ENCODE measurements at places on chromosomes 3 and 15.

DNA sequence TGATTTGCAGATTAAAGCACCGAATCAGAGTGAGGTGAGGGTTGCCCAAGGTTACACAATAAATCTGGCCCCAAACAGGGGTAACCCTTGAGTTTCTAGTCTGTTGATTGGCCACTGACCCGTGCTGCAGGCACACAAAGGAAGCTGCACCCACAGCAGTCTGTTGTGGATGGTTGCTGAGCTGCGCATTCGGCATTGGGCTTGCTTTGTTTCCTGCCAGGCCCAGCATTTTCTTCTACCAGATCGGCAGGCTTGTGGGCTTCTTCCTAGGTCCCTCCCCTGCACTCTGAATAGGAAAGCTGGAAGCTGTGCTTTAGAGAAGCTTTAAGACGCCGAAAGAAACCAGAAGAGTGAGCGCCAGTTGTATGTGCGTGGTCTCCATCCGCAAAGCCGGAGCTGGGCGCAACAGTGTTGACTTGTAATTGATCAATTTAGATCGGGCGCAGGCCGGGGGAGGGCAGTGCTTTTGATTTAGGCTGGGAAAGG is 12.1 kb downstream of the B3GNT5 start:
- peak; percentile 81 for DNase-seq

- no peak for DNase-seq
These were observed 4.1 kb downstream of the PBRM1 start for GRCh38 chr3:52681596-52681995.

GRCh38 chr3:62032738-62033137 is 340.6 kb downstream of the FEZF2 start:
- no peak for DNase-seq

DNA sequence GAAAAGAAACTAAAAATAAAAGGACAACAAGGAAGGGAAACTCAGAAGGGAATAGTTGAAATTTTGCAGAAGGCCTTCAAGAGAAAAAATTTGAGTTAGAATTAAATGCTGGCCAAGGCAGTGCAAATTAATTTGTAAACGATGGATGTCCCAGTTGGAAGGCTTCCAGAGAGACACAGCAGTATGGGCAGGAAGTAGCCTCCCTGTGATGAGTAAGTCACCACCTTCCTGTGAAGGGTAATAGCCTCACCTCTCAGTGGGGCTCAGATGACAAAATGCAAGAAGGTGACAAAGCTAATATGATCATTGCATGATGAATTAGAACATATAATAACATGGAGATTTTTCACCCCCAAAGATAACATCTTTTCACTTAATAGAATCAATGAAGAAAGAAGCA is 27.3 kb upstream of the TMCO5A start:
- no peak for DNase-seq

GRCh38 chr3:150265305-150265704 is 142.8 kb upstream of the TSC22D2 start:
- DNase-seq = peak; percentile 17

DNA sequence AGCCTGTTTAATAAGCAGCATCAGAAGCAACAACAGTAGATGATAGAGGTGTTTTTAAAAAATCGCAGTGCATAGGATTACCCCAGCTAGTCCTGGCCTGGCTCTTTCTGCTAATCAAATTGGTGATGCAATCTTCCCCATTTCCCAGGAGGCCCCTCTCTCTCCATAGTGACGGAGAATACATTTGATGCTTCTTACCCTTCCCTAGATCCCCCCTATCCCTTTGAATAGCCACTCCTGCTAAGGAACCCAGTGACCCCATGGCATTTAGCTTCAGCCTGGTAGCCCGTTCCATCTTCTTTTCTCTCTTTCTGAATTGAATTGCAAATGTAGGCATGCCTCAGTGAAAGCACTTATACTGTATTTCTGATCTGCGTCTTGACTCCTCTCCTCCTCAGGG is 223.6 kb upstream of the GAP43 start:
- DNase-seq = no peak

DNA sequence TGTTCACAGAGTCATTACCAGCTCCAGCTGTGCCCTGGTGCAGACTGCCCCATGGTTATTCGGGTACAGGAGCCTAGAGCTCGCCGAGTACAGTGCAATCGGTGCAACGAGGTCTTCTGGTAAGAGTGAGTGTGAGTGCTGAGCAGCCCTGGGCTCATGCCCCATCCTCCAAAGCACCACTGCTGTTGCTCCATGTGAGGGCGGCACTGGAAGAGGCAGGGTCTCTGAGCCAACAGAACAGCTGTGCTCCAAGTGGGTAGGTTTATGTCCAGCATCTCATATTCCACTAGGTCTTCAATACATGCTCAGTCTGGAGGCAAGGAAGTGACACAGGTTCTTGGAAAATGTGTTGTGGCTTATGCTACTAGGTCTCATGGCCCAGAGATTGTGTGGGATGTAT is 19.5 kb upstream of the P4HTM start:
- DNase-seq = no peak

DNA sequence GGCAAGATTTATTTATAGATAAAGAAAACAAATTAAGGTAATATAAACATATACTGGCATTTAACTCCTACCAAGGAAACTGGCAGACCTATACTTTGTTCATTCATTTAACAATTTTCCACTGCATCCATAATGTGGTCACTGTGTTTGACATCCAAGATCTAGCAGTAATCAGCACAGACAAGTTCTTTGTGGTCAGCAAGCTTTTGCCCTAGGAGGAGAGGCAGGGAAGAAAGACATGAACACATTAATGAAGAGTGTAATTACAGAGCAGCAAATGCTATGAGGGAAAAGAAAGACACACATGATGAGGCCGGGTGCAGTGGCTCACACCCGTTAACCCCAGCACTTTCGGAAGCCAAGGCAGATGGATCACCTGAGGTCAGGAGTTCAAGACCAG is 34.4 kb downstream of the SUCLG2 start:
- no peak for DNase-seq

DNA sequence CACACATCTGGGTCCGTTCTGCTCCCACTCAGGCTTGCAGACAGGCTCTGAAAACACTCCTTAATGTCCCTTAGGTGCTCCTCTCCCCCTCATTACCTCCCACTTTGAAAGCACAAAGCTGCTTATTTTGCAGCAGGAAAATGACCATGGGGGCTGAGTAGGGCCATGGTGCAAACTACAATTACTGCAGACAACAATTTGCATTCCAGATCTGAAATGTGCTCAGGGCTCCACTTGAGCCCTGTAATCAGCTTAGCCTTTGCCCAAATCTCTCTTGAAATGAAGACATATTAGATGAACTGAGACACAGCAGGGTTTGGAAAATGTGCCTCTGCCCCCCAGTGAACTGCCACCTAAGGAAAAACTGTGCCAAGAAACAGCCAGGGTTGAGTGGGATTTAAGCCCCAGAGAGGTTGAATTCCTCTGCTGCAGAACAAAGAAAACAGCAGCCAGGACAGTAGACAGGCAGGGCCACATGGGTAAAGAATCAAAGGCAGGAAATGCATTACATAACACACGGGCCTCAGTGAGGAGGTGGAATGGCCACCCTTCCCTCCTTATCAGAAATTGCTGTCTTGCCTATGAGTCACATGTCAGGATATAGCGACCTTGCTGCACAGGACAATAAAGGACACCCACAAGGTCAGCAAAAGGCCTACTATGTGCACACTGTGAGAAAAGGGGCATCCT is 126.8 kb upstream of the ARHGEF3 start:
- DNase-seq = no peak

DNA sequence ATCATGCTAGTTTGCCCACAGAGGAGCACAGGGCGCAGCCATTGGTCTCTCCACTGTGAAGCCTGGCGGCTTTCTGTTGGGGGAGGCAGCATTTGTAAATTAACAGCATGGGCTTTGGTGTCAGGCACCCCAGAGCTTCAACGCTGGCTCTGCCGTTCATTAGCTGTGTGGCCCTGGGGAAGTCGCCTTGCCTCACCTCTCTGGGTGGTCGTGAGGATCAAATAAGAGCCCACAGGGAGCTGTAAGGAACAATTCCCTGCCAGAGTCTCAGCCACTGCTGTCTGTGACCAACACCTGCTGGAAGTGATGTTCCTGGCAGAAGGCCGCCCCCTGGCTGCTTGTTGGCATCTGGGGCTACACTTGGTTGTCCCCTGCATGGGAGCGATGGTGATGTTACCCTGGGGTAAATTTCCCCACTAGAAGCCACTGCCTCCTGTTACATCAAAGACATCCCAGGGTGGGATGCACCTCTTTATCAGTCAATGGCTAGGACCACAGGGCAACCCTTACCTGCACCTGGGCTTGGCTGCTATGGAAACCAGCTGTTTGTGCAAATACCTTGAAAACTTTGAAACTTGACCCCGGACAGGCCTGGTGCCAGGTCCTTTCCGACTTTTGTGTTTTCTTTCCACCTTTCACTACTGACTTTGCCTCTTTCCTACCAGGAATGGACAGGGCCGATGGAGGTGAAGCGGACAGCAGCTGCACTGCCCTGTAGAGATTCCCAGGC is 36.9 kb downstream of the DNASE1L3 start:
- DNase-seq = peak; percentile 63

GRCh38 chr15:84721371-84721770 is 5.4 kb upstream of the SEC11A start:
- no peak for DNase-seq

- no peak for DNase-seq
These were observed 60.7 kb upstream of the TLE3 start for GRCh38 chr15:70158309-70159000.

- DNase-seq = no peak
These were observed 621.4 kb downstream of the OTOL1 start for GRCh38 chr3:162117961-162118360.

- no peak for DNase-seq
These were observed 17.9 kb downstream of the DZIP1L start for GRCh38 chr3:138097192-138098172.

- no peak for DNase-seq
These were observed 200.4 kb downstream of the WNT5A start for GRCh38 chr3:55286693-55287092.

GRCh38 chr3:188792793-188793192 is 379.0 kb upstream of the TPRG1 start:
- no peak for DNase-seq

DNA sequence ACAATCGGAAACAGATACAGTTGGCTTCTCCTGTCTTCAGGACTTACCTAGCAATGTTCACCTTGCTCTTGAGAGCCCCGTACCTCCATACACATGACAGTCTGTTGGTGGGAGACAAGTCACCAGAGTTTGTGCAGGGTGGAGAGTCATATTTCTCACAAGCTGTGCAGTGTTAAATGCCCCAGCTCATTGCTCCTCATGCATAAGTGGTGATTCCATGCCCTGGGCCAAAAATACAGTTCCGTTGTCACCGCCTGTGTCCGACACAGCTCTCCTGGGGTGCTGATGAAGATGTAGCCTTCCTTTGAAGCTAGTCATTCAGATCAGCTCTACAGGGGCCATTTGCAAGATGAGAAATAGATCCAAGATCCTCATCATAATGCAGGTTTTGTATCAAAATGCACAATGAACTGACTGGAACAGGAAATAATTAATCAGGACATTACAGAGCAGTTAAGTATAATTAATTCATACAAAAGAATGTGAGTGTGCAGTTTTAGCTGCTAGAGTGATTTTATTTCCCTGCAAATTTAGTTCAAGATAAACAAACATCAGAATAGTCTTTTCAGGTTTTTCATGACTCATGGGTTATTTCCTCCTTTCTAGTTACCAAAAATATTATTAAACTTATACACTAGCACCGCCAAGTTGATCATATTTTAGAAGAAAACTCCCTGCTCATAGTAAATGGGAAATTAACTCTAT is 66.5 kb downstream of the CD47 start:
- DNase-seq = no peak

DNA sequence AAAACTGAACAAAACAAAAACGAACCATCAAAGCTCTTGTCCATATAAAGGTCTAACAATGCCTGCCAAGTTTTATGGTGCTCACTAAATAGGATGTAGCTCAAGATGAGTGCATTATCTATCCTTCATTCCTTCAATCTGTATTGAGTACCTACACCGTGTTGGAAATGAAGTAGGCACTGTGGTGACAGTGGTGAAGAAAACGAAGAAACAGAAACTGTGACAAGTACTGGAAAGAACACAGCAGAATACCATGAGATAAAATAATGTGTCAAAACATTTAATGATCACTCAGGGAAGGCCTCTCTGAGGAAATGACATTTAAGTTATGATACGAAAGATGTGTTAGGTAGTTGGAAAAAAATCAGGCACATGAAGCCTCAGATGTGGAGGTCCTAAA is 36.2 kb downstream of the CBLB start:
- DNase-seq = no peak

- DNase-seq = no peak
These were observed 77.7 kb downstream of the ABHD5 start for GRCh38 chr3:43768381-43768973.

GRCh38 chr3:61631108-61631769 is 69.9 kb downstream of the PTPRG start:
- no peak for DNase-seq

DNA sequence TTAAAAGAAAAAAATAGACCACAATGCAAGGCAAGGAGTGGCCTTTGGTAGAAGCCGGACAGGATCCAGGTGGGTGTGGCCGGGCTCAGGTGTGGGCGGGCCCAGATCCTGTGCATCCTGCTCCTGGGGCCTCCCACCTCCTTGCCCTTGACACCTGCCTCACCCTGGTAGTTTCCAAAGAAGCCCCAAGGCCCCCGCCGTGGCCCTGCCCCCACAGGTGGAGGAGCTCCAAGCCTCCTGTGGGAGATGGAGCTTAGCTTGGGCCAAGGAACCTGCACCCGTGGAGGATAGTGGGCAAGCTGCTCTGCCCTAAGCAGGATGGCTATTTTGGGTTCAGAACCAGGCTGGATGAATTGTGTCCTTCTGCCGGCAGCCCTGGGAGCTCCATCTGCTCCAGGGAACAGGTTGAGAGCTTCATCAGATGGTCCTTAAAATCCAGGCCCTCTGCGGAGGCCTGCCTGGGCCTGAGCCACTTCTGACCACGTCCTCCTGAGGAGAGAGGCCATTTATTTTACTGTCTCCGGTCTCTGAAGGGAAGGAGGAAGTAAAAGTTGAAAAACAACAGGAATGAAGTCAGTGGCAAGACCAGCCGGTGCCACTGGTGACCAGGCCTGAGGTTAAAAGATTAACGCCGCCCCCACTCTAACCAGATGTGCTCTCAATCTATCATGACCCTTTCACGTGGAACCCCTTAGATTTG is 53.9 kb upstream of the KLF13 start:
- no peak for DNase-seq

GRCh38 chr15:27449941-27450340 is 479.0 kb downstream of the GABRG3 start:
- DNase-seq = no peak

- DNase-seq = no peak
These were observed 33.2 kb downstream of the TM4SF4 start for GRCh38 chr3:149507491-149508324.

GRCh38 chr3:140761076-140761639 is 83.3 kb downstream of the TRIM42 start:
- DNase-seq = no peak

- no peak for DNase-seq
These were observed 11.7 kb upstream of the MBNL1 start for GRCh38 chr3:152256851-152257562.

DNA sequence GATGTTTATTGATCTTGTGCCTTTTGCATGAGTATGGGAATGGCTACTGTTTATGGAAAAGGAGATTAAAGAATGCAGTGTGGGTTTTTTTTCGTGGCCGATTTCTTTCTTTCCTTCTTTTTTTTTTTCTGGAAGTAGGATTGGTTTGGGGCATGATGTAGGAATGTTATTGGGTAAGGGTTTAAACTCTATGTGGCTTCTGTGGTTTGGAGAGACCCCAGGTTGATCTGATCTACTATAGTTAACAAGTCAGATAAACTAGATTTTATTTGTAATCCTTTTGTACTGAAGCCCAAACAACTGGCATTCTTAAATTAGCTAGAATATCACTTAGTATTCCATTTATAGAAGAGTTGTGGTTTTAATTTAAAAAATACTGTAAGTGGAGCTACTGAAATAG is 304.8 kb downstream of the LPP start:
- no peak for DNase-seq

GRCh38 chr3:76367281-76367680 is 581.9 kb upstream of the ZNF717 start:
- DNase-seq = no peak

Data from NCI-H1105 treated with DMSO at 0.1 percent for 48 hours (cell line).